ENCODE measurements at places on chromosomes 11 and 22.

DNA sequence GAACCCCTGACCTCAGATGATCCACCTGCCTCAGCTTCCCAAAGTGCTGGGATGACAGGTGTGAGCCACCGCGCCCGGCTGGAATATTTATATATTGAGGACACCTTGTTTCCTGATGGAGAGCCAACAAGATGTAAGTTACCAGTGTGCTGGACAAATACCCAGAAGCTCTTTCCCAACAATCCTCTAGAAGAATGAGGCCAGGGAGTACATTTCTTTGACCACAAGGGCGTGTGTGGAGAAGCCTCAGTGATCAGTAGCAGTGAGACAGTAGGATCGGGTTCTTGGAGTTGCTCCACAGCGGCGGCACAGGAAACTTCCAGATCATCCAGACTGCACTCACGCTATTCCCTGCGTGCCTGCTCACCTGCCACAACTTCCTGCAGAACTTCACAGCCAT, 10.3 kb upstream of the POLA2 start:
- no peak for DNase-seq

- no peak for DNase-seq
Measured at GRCh38 chr11:2586087-2586792, 113.6 kb downstream of the KCNQ1OT1 start.

- no peak for DNase-seq
Measured at GRCh38 chr22:24948356-24949202, 2.1 kb upstream of the LHFPL7 start.

- no peak for DNase-seq
Measured at GRCh38 chr11:60934790-60935605, 10.7 kb downstream of the TMEM132A start.

DNA sequence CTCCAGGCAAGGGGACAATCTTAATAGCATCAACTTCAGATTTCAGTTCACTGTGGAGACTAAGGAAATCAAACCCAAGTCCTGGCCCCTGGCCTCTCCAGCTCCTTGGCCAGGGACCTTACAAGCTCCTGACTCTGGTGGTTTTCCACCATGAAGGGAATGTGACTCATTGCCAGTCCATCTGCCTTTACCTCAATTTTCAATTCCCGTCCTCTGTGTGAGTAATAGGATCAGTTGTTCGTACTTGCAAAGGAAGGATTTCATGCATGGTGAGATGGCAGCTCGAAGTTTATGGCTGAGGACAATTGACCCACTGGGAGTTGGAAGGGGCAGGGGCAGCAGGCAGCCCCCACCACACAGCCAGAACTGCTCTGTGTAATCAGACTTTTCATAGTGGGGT, 42.5 kb downstream of the INSC start:
- DNase-seq = no peak

DNA sequence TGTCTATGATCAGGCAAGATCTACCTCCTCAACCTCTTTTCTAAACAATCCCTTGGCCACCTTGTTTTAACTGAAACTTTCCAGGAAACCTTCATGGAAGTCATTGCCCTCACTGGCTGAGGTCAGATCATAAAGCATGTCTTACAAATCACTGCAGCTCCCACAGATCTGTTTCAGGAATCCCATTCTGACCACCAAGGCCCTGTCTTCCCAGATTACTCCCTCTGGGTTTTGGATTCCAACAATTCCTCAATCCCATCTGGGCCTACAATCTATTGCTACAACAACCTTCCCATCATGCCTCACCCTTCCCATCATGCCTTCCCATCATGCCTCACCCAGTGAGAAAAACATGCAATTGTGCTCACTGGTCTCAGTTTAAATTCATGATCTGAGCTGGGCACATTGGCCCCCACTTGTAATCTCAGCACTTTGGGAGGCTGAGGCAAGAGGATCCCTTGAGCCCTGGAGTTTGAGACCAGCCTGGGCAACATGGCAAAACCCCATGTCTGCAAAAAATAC, 15.9 kb downstream of the ADAMTS15 start:
- DNase-seq = no peak

DNA sequence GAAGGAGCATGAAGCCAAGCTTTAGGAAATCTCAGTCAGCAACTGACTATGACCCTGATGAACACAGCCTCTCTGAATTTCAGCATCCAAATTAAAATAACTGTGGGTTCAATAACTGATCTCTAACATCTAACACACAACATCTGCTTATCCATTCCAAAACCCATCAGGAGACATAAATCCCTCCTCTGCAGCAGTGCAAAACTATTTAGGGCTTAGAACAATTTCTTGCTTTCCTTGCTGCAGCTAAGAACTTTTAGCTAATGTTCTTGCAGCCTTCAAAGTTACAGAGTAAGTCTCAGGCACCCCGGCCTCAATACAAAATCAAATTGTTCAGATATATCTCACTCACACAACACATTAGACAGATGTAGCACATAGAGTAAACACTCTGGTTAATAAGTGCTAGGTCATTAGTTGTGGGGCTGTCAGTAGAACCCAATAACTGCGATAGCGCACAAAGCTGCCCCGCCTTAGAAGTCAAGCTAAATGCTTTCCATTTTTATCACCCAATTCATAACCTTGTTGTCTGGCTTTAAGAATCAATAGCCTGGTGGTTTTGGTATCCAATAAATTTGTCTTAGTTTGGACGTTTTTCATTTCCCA, 139.6 kb downstream of the LARGE1 start:
- DNase-seq = no peak

GRCh38 chr11:72209101-72209500, 7.5 kb upstream of the FOLR2 start:
- DNase-seq = no peak

GRCh38 chr11:117410861-117411710, 83.4 kb downstream of the CEP164 start:
- no peak for DNase-seq

DNA sequence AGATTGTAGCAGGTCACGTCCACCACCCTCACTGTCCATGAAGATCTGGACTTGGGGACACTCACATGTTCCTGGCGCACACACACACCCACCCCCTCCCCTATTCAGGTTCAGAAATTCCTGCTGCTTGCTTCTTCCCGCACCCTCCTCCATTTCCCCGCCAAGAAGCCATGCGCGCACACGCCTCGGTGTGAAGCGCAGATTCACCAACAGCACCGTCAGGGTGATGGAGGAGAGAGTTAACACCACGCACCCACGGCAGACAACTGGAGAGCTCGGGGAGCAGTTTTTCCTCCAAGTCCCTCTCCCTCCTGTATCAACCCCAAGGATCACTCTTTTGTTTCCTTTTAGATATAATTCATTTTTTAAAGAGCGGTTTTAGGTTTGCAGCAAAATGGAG, 113.4 kb downstream of the BCR start:
- no peak for DNase-seq

GRCh38 chr11:1200611-1201191, 22.2 kb upstream of the MUC5B start:
- DNase-seq = no peak

GRCh38 chr11:65078151-65078550, 5.7 kb downstream of the CDCA5 start:
- DNase-seq = peak; percentile 52

- DNase-seq = no peak
Measured at GRCh38 chr11:118202599-118203422, 22.0 kb downstream of the JAML start.

- DNase-seq = peak; percentile 94
Measured at GRCh38 chr11:61609980-61610366, 29.1 kb upstream of the SYT7 start.

DNA sequence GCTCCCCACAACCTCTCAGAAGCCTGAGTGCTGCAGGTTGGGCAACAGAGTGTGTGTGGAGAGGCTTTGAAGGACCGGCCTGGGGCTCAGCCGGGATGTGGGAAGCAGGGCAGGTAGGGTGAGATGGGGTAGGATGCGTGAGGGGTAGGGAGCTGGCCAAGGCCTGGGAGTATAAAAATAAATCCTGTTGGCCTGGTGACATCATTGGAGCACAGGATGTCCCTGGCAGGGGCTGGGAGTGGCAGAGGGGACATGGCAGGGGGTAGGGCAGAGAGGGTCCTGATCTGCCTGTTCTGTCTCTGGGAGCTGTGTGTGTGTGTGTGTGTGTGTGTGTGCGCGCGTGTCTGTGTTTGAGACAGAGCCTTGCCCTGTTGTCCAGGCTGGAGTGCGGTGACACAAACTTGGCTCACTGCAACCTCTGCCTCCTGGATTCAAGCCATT, 28.6 kb downstream of the TEF start:
- no peak for DNase-seq

DNA sequence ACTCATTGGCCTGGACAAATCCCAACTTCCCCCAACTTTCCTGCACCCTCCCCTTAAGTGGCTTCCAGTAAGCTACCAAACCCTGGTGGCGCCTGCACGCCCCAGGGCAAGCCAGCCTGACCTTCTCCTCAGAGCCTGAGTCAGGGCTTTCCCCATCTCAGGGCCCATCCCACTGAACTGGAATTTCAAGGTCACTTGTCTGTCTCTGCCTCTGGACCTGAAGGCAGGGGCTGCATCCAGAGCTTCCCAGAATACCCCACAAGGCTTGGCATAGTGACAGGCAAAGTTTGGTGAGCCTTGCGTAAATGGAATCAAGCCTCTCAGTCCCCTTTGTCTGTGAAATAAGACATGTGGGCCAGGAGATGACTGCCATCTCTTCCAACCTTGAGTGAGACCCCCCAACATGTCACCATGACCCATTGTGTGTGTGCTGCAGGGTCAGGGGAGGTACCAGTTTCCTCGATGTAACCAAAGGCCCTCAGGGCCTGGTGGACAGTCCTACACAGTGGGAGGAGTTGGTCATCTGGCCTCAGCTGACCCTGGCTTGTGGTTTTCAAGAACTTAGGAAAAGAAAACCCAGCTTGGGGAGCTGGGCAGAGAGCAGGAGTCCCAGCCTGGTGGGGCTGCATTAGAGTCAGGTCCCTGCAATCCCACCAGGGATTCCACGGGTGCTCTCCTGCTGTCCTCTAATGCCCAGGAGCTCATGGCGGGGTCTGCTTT, 8.9 kb downstream of the ALX4 start:
- DNase-seq = no peak

GRCh38 chr11:114202011-114202609, 94.1 kb upstream of the NNMT start:
- DNase-seq = no peak

DNA sequence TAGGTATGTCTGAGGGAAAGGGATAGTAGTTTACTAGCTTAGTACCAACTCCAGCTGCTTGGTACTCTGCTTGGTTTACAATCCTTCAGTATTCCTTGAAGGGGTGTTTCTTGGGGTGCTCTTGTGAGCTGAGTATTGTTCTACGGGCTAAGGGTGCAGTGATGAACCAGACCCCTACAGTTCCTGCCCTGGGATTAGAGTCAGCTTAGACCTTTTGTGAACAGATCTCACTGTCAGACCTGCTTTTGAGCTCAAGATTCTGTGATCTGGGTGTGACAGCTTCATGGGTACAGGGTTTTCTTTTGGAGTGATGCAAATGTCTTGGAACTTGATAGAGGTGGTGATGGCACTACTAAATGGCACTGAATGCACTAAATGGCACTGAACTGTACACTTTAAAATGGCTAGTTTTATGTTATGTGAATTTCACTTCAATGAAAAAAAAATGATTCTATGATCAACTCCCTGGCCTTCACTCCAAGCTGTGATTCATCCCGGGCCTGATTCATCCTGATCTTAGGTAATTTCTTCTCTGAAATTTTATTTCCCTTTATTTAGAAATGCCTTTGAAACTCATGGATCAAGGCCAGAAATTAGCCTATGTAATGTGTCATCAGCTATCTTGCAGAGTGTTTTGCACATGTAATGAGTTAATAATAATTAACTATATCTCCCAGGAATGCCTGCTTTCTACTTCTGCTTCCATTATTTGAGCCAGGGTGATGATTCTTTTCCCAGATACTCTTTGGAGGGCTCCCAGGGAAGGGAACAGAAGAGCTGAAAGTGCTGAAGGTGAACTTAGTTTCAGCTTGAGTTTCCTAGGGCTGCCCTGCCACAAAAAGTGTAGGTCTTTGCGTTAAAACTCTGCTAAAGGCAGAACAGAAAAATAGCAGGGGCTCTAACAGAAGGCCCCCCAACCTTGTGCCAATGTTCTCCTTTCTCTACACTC, 87.9 kb downstream of the NCAM1 start:
- no peak for DNase-seq

DNA sequence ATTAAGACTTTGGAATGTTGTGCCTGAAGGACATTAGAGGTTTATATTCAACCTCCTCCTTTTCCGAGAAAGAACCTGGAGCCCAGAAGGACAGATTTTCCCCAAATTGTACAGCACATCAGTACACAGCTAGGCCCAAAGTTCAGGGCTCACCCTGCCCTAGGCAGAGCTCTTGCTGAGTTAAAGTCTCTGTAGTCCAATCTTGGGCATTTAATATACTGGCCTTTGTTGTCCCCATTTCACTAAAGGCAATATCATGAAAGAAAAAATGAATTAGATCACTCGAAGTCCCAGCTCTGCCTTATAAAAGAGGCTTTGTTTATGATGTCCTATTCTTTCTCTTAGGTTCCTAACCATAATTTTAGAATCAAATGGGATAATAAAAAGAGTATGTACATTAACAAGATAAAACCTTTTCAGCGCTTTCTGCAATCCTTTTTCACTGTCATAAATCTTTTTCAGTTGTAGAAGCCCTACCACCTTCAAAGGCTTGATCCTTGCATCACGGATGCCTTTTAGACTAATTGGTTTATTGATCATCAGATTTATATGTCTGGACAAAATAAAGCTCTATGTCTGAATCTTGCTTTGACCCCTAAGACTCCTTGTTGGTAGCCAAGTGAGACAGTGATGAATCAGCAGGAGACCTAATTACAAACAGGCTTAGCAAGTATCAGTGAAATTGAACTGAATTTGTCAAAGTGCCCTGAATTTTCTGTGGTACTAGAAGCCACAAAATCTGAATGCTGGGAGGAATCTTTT, 39.8 kb downstream of the RELT start:
- no peak for DNase-seq

- DNase-seq = no peak
Measured at GRCh38 chr11:63552921-63553320, 10.3 kb downstream of the PLAAT2 start.

- no peak for DNase-seq
Measured at GRCh38 chr11:11229647-11230046, 123.4 kb downstream of the CSNK2A3 start.

DNA sequence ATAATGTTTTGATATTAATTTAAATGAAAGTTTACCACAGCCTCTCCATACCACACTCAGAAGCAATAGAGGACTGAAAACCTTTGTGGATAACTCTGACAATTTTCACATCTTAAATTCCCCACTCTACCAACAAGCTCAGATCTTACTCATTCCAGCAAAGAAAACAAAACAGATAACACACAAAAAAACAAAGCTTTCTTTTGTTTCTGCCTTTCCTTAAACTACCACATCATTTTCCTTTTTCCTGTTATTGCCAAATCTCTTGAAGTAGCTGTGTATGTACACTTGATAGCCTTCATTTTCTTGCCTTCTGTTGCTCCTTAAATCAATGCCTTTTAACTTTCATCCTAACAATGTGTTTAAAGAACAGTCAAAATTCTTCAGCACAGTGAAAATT, 484.9 kb downstream of the NTM start:
- DNase-seq = no peak

- DNase-seq = no peak
Measured at GRCh38 chr11:70272009-70272408, 1.5 kb downstream of the PPFIA1 start.

GRCh38 chr11:4610258-4610935, 2.4 kb upstream of the TRIM68 start:
- no peak for DNase-seq

All from NCI-H510A treated with DMSO at 0.1 percent for 48 hours (cell line).